ENCODE measurements at places on chromosomes 12 and 14.

DNA sequence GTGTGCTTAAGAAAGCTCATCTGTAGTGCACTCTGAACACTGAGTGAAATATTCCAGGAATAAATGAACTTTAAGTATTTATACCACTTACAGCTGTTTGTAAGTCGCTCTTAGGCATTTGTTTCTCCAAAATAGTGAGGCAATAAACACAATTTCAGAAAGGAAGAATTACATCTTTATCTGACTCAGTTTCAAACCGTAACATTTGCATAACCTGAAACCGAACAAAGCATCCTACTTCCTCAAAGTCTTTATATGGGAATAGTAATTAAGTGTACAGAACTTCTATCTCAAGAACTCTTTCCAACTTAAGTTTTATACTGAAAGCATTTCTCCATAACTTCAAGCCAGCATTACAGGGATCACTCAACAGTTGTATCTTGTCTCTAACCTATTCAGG, 58.4 kb downstream of the SOX5 start:
- DNase-seq: no peak

GRCh38 chr12:46351886-46352650, 20.5 kb downstream of the SLC38A2 start:
- DNase-seq: no peak

- no peak for DNase-seq
Observed at GRCh38 chr12:116803013-116803736, 65.1 kb downstream of the RNFT2 start.

- DNase-seq: no peak
Observed at GRCh38 chr12:93122569-93123091, 193.5 kb upstream of the EEA1 start.

DNA sequence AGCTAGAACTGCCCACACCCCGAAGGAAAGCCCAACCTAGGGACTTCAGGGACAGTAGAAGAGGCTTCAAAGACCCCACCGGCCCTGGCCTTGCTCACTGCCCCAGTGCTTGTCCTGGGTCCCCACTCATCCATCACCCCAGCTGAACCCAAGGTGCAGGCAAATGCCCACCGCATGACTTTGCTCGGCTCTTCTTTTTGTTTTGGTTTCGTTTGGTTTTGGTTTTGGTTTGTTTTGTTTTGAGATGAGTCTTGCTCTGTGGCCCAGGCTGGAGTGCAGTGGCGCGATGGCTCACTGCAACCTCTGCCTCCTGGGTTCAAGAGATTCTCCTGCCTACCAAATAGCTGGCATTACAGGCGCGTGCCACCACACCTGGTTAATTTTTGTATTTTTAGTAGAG, 9.0 kb downstream of the CCDC85C start:
- DNase-seq: no peak
